ENCODE measurements at places on chromosomes 12 and 14.
A peak's percentile ranks its signal among the peaks of the same experiment; 100 is the strongest.

DNA sequence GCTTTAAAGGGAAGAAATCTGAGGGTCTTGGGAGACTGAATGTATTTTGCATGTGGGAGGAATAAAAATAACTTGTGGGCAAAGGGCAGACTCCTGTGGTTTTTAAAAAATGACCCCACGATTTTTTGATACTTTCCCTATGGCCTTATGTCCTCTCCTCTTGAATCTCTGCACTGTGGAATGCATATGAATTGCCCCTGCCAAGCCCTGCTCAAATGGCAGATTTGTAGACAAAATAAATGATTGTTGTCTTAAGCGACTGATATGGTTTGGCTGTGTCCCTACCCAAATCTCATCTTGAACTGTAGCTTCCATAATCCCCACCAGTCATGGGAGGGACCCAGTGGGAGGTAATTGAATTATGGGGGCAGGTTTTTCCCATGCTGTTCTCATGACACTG is 223.8 kb downstream of the DACT1 start:
- no peak for DNase-seq

DNA sequence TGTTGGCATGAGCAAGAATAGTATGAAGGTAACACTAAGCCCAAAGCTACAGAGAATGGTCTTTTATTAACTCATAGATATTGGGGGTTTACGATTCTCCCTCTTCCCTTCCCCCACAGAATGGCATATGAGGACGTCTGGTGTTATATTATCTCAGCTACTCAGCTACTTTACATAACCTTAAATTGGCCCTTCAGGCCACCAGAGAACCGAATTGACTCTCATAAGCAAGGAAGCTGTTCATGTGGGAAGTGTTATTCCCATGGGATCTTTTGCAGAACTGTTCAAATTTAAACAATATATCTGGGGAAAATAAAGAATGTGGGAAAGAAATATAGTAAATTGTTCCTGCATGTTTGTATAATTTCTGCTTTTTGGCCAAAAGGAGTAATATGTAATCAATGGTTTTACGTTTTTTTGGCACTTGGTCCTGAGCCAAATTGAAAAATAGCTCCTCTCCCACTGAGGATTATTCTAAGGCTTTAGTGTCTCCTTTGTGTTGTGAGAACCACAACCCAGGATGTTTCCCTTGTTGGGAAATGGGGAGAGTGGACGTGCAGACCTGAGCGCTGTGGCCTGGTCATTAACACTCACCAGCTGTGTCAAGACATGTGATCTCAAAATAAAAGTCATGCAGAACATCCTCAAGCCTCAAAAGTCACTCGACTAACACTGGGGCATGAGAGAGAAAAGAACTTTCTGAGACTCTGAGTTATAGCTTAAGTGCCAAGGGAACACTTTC is 31.8 kb upstream of the CMAS start:
- no peak for DNase-seq

- no peak for DNase-seq
Measured at GRCh38 chr14:30669594-30669993, 47.5 kb downstream of the SCFD1 start.

- no peak for DNase-seq
Measured at GRCh38 chr14:42047421-42048055, 440.9 kb downstream of the LRFN5 start.

DNA sequence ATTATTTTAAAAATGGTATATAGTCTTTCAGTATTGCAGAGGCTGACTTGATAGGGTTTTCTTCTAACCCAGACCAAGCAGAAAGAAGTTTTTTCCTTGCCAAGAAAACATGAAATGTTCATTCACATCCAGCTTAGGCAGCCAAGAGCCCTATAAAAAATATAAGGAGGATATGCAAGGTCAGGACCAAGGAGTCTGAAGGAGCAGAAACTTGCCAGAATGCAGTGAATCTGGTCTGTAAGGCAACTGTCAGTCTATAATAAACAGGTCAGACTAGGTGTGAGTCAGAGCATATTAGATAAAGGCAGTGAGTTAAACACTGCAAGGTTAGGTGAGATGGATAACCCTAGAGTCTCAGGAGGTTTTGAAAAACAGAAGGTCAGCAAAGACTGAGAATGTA is 645.5 kb downstream of the C12orf50 start:
- DNase-seq: no peak

GRCh38 chr12:27060740-27061139 is 21.6 kb downstream of the C12orf71 start:
- no peak for DNase-seq

GRCh38 chr14:103541709-103542604 is 13.0 kb downstream of the TRMT61A start:
- no peak for DNase-seq

GRCh38 chr12:131564845-131565244 is 146.0 kb upstream of the SFSWAP start:
- no peak for DNase-seq

GRCh38 chr12:109912855-109913321 is 12.8 kb downstream of the TCHP start:
- no peak for DNase-seq

GRCh38 chr12:57802607-57803006 is 15.9 kb downstream of the AVIL start:
- no peak for DNase-seq

GRCh38 chr12:6377667-6377994 is 2.3 kb upstream of the SCNN1A start:
- DNase-seq: no peak

- DNase-seq: no peak
Measured at GRCh38 chr14:97021571-97022168, 224.5 kb downstream of the VRK1 start.

GRCh38 chr12:106598003-106598402 is 15.2 kb downstream of the RFX4 start:
- no peak for DNase-seq

DNA sequence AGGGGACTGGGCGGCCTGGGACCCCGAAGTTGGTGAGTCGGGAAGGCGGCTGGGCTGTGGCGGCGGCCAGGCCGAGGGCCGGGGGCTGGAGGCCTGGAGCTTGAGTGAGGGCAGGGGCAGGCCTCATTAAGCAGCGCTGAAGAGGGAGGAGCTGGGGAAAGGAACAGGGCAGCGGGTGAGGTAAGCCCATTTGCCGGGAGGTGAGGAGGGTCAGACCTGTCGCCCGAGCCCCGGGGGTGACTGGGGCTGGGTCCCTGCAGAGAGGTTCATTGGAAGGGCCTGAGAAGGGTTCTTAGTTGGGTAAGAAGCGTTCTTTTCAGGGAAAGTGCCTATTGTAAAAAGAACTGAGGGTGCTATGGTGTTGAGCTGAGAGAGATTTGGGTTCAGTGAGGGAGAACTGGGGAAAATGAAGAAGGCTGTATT is 441 bp downstream of the RAB5B start:
- no peak for DNase-seq

DNA sequence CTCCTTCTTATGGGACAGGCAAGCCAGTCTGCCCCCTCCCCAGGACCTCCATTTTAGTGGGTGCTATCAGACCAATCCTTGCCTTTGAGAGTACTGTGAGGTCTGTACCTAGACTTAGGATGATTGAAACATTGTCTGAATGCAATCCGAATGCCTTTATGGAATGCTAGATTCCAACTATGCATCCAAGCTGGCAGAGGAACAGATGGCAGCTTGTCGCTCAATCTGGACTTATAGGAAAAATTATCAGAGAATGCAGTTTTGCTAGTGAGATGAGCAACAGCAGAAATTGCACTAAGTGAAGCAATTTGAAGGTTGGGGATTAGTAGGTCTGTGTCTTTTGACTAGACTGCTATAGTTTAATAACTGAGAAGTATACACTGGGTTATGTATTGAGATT is 109.1 kb downstream of the DYRK2 start:
- DNase-seq: no peak

- DNase-seq: no peak
Measured at GRCh38 chr12:99736760-99737269, 89.3 kb downstream of the GARIN6 start.

DNA sequence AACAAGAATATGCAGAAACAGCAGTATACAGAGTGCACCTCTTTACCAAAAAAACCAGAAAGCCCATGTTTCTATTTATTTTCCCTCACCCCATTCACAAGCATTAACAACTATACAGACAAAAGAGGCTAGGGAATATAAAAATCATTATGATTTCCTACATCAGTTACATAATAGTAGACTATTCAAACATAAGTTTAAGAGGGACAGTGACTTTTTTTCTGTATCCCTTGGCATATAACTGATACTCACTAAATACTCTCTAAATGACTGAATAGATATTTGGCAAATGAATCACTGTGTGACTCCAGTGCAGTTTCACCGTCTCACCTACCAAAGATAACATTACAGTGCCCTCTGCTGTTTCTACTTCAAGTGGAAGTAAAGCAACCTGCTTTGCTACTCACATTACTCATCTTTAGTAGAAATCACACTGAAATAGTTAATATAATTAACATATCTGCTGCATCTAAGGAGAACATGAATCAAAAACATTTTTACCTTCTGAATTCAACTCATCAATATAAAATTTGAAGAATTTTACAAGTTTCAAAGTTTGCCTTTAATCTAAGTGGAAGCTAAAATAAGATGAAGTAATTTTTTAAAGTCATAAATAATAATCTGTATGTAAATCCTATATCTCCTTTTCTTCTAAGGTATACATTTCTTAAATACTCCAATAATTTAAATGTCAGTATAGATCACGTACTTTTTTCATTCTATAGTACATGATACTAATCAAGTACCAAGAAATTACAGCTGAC is 103.8 kb downstream of the OSBPL8 start:
- no peak for DNase-seq

- DNase-seq: no peak
Measured at GRCh38 chr12:79690142-79690637, 574 bp downstream of the PAWR start.

GRCh38 chr12:95473231-95473883 is 595 bp upstream of the METAP2 start:
- DNase-seq: no peak

GRCh38 chr14:64388533-64389285 is 556 bp downstream of the MTHFD1 start:
- DNase-seq: no peak

DNA sequence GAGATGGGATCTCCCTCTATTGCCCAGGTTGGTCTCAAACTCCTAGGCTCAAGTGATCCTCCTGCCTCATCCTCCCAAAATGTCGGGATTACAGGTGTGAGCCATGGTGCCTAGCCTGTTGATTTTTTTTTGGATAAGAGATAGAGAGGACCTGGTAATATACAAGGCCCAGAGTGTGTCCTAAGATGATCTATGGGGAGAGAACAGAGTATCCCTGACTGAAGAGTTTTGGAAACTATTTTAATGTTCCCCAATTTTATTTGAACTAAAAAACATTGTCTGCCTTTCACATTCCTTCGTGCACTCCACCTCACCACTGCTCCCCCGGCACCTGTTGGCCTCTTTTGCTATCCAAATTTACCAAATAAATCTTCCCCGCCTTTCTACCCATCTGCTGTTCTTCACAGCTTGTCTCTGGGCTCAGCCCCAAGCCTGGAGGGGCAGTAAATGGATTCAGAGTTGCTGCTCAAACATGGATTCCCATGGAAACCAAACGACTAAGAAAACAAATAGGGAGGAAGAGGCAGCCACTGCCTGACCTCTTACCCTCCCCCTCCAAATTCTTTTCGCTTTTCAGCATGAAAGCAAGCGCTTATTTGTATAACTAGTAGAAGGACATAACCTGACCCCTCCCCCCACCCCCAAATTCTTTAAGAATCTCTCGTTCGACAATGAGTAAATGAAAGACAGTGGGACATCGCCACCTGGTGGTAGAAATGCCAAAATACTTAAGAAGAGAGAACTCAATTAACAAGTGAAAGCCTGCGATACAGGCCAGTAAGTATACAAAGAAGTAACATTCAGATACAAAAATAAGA is 22.6 kb downstream of the OR10G3 start:
- DNase-seq: no peak

DNA sequence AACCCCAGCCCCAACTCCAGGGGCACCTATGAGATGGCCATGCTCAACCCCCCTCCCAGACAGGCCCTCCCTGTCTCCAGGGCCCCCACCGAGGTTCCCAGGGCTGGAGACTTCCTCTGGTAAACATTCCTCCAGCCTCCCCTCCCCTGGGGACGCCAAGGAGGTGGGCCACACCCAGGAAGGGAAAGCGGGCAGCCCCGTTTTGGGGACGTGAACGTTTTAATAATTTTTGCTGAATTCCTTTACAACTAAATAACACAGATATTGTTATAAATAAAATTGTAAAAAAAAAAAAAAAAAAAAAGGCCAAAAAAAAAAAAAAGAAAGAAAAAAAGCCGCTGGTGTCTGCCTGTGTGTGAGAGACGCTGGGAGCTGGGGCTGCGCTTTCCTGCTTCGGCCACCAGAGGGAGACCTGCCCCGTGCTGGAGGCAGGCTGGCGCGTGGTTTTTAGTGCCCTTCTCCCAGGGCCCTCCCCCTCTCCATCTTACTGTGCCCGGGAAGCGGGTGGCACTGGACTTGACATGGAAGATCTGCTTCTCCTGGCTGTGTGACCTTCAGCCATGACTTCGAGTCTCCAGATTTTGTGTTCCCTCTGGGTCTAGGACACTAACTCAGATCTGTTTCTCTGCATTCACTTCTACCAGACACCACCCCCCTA is 3.4 kb upstream of the NXPH4 start:
- no peak for DNase-seq

DNA sequence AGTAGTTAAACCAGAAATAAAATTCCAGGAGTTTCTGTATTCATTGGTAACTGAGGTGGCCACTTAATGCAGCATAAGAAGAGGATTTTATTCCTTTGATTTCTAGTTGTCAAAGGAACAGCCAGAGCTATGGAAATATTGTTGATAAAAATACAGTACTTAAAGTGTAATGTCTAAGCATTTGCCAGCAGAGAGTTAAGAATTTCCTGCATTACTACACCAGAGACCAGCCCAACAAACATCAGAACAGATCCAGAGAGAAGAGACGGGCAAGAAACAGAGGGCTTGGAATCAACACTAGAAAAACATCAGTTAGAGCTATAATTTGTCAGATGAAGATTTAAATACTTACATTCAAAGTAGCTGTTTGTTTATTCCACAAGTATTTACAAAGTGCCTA is 77.9 kb downstream of the ST8SIA1 start:
- DNase-seq: no peak

- no peak for DNase-seq
Measured at GRCh38 chr12:96049101-96049500, 13.7 kb upstream of the LTA4H start.

GRCh38 chr12:95548539-95549391 is 2.5 kb downstream of the USP44 start:
- no peak for DNase-seq

GRCh38 chr14:64212666-64213065 is 81.5 kb downstream of the ESR2 start:
- DNase-seq: no peak

- DNase-seq: no peak
Measured at GRCh38 chr12:54611715-54612149, 23.0 kb downstream of the LACRT start.

GRCh38 chr12:38328306-38328895 is 11.8 kb downstream of the ALG10B start:
- no peak for DNase-seq

- DNase-seq: no peak
Measured at GRCh38 chr12:65414526-65414925, 136.0 kb downstream of the MSRB3 start.

GRCh38 chr12:126772171-126772864 is 1494.7 kb upstream of the TMEM132C start:
- peak; percentile 25 for DNase-seq

Data from GOT3 (cell line).